A549 treated with CORT108297 at 1 μM for 4 hours (cell line): ENCODE measurements at places on chromosomes 7 and 10. TPM values are rescaled to one million over a fixed set of nuclear protein-coding genes. Genes with fewer than 3 reads are reported as not detected.

Gene OR13A1
- not detected in 5 replicates for total RNA-seq

Gene PPP1R3C
- 17.2 to 22.9 TPM (median 20.4 TPM) in 5 replicates for total RNA-seq

Gene ACTL6B
- not detected in 5 replicates for total RNA-seq

Gene OR2A1
- total RNA-seq = not detected in 5 replicates

Gene HSPA14
- total RNA-seq = 41.7 to 50.1 TPM (median 47.0 TPM) in 5 replicates

Gene FGL2
- not detected in 5 replicates for total RNA-seq

Gene PALD1
- total RNA-seq = 5.8 to 8.4 TPM (median 8.0 TPM) in 5 replicates

Gene JAKMIP3
- 1.4 to 1.8 TPM (median 1.7 TPM) in 5 replicates for total RNA-seq

Gene FXYD4
- not detected in 5 replicates for total RNA-seq
